ENCODE measurements at places on chromosomes 16 and 17.

DNA sequence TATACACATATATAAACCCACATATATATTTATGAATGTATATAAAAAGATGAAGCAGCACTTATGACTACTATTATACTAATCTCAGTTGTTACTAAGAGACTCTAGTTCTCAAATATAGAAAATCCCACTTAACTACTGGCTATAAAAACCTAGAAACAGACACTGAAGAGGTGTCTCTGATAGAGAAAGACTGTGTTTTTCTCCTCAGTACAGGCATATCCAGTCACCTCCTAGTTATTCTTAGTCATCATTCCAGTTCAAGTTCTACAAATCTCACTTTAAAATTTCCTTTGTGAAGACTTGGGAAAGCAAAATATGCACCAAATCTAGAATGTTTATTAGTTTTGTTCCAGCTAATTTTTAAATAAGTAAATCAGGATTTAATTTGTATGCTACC, 93.9 kb downstream of the STH start:
- no peak for DNase-seq

DNA sequence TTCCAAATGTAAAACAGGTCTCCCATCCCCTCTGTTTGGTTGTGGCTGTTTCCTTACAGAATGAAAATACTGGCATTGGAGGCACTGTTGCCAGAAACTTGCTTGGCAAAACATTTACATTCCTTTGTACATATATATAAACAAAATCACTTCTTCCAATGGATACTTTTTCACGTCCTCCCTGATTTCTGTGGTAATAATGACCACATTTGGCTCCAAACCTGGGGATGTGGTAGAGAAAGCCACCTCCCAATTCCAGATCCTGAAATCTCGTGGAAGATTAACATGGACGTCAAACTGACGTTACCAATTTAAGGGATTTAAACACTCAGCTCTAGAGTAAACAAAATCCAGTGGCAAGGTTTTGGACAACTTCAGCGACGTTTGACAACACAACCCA, 370.8 kb upstream of the ZFHX3 start:
- DNase-seq, result no peak

- no peak for DNase-seq
These were observed 12.4 kb downstream of the ZG16B start for GRCh38 chr16:2842340-2843000.

DNA sequence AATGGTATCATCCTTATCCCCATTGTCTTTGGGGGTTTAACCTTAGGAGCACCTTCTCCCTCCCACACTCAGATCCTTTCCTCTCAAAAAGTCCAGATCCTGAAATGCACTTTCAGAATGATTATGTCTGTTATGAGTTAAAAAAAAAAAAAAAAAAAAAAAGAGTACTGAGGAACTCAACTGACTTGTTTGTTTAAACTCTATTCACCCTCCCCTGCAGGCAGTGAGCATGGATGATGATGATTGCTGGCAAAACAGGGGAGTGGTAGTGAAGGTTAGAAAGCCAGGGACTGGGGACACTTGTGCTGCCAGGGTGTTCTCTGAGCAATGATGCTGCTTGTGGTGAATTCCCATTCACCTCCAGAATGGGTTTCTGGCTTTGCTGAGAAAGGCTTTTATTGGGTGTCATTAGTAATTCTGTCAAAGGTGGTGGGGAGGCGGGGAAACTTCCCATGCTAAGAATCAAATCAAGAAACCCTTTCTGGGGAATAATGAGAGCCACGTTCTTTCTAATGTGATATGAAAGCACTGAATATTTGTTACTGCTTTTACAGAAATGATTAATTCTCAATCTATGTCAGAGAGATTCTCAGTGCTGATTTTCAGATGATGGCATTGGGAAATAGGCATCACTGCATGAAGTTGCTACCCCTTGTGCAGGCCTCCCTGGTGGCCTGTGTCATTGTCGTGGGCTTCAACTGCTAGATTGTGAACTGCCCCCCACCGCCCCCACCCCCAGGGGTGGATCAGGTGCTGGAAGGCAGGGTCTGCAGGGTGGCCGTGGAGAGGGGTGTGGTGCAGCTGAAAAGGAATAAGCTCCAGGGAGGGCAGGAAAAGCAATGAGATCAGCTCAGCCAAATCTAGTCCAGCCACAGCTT, 14.1 kb downstream of the CCL4 start:
- no peak for DNase-seq

DNA sequence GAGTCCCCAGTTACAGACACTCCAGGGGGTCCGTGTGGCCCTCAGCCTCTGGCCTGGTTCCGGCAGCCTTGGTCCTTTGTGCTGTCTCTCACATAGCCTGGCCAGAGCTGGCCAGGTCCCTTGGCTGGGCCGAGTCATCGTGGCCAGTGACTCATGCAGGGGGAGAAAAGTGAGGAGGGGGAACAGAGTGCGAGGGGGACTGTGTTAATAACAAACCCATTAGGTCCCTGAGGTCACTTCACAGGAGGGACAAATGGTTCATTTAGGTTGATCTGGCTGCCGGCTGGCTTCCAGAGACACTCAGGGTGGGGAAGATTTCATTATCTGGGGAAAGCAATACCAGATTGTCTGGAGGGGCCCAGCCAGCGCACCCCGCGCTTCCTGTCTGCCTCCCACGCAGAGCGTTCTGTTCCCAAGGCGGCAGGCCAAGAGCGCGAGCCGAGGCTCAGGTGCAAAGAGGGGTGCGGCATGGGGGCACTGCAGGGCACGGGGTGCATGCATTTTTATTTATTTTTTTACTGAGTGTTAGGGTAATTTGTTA, 223.1 kb downstream of the SEC14L1 start:
- no peak for DNase-seq

- no peak for DNase-seq
These were observed 4.5 kb upstream of the SNX20 start for GRCh38 chr16:50685462-50686063.

GRCh38 chr17:41415833-41416335, 8.5 kb downstream of the KRT37 start:
- DNase-seq, result peak; percentile 6

GRCh38 chr16:4702466-4702808, 9.1 kb downstream of the NUDT16L1 start:
- peak; percentile 15 for DNase-seq

GRCh38 chr17:82240506-82241182, 11.8 kb downstream of the SLC16A3 start:
- DNase-seq, result no peak

- no peak for DNase-seq
These were observed 8.8 kb downstream of the UBE2I start for GRCh38 chr16:1318268-1318545.

DNA sequence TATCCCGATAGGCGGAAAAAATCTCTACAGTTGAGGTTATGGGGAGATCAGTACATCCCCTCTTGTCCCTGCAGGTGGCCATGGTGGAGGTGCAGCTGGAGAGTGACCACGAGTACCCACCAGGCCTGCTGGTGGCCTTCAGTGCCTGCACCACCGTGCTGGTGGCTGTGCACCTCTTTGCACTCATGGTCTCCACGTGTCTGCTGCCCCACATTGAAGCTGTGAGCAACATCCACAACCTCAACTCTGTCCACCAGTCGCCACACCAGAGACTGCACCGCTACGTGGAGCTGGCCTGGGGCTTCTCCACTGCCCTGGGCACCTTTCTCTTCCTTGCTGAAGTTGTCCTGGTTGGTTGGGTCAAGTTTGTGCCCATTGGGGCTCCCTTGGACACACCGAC, 4.2 kb downstream of the ORAI3 start:
- no peak for DNase-seq

GRCh38 chr17:40872416-40872815, 5.4 kb upstream of the KRT12 start:
- no peak for DNase-seq

DNA sequence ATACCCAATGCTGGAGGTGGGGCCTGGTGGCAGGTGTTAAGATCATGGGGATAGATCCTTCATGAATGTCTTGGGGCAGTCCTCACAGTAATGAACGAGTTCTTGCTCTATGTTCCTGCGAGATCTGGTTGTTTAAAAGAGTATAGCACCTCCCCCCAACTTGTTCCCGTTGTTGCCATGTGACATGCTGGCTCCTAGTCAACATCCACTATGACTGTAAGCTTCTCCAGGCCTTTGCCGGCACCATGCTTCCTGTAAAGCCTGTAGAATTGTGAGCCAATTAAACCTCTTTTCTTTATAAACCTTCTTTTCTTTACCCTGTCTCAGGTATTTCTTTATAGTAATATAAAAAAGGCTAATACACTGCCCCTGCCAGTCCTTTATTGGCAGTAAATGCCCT, 33.3 kb downstream of the RANBP10 start:
- DNase-seq, result no peak

- no peak for DNase-seq
These were observed 223.4 kb upstream of the TNRC6C start for GRCh38 chr17:77735081-77735565.

GRCh38 chr17:50198026-50198669, 3.3 kb downstream of the COL1A1 start:
- peak; percentile 83 for DNase-seq

GRCh38 chr17:29136998-29137730, 43.0 kb downstream of the MYO18A start:
- DNase-seq, result no peak

DNA sequence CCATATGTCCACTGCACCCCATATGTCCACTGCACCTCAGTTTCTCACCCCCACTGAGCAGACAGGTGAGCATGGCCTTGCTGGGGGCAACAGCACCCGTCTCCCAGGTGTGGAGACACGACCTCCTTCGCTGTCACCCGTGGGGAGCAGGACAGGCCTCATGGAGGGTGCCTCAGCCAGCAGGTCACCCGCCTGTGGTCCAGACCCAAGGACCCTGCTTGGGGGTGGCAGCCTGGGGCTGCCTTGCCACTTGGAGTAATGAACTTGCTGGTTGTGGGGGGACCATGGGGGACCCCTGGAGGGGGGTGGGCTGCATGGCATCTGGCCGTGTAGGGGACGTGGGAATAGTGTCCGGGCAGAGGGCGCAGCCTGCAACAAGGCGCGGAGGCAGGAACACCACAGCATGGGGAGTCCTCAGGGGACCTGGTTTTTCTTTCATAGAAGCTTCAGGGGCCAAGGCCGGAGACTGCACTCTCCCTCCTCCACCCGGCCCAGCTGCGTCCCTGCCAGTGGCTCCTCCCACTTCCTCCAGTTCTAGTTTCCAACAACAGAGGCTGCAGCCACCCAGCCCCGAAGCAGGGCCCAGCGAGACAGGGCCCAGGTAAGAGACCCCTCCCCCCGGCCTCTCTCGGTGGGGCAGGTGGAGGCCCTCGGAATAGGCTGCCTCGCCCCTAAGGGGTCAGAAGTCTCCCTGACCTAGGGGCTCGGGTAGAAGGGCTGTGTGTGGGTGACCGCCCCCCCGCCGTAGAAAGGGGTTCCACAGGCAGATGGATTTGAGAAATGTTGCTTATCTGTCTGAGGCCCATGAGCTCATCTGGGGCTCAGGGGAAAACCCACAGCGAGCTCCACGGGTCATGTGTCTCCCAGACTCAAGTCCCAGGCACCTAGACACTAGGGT, at the start of gene NHLRC4:
TSS of gene NHLRC4 (plus strand) at position 531 of the 898 bp plus-strand sequence. CDS start 1,043 bp downstream, outside the sequence.
- DNase-seq, result peak; percentile 82

DNA sequence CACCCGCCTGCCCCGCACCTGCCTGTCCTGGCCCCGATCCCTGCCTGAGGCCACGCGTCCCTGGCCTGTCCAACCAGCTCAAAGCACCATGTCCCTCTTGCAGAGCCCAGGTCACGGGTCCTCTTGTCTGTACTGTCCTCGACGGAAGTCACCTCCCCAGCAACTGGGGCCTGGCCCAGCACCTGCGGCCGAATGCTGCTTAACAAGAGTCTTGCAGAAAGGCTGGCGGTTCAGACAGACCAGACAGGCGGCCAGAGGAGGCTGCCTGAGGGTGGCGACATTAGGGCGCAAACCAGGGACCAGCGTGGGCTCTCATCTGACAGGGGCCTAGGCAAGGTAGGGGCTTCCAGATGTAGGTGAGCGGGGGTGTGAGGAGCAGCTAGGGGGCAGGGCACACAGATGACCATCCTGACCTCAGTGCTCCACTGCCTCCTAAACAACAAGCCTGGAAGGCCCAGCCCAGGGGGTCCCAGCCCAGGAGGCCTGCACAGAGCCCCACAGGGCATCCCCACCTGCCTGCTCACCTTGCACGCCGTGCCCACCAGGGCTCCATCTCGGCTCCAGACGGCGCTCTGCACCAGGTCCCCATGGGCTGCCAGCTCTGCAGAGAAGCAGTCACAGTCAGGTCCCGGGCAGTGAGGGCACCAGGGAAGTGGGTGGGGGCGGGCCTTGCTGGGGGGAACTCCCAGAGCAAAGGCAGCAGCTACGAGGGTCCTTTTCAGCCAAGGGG, 11.3 kb downstream of the CORO7 start:
- peak; percentile 40 for DNase-seq

DNA sequence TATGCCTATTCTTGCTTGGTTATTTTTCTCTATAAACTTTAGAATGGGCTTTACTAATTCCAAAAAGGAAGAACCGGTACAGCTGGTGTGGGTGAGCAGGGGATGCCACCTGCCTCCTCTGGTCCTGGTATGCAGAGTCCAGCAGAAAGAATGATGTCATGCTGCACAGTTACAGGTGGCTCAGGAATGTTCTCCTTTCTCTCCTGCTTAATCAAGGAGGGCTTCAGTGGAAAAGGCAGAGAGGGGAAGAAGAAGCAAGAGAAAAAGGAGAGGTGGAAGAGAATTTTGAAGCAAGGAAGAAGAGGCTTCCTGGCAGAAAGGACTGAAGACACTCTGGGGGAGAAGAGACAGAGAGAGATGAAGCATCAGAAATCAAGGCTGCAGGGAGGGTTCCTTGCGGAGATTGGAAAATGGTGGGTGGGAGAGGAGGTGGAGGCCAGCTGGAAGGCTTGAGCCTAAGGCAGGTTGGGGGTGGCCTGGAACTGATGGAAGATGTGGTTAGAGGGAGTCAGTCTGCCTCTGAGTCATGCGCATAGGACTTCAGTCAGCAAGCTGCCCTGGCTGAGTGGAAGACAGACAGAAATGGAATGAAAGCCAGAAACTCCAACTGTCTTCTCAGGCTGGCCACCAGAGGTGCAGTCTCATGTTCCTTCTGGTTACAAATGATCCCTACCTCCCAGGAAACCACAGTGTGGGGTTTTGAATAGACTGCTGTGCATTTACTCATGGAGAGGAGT, 64.6 kb upstream of the CRHR1 start:
- DNase-seq, result peak; percentile 83

DNA sequence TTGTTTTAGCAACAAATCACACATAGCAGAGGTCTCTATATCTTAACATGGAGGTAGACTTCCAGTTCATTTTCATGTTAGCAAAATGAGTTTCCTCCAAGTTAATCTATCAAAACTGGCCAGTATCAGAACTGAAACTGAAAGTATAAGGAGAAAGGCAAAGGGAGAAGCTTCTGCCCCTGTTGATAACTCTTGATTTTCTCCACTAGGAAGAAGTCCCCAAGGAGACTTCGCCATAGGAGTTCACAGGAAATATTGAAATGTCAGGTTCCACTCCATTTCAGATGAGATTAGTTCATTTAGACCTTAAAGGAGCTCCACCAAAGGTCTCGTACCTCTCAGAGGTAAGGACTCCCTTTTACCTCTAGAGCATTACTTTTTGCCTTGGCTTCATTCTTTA, 1.2 kb upstream of the OGFOD3 start:
- DNase-seq, result peak; percentile 32

DNA sequence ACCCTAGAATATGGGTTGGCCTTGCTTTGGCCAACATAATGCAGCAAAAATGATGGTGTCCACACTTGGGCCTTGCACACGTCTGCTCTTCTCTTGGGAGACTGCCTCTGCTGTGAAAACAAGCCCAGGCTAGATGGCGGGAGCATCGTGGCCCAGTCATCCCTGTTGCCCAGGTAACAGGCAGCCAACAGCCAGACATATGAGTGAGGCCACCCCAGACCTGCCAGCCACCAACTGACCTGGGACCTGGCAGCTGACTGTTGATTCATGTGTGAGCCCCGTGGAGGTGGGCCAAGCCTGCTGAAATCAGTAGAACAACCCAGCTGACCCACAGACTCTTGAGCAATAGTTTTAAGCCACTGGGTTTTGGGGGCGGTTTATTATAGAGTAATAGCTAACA, 39.4 kb upstream of the CDH3 start:
- peak; percentile 10 for DNase-seq

Data from DMS53 (cell line).